ENCODE measurements at places on chromosomes 7 and 10. TPM values are rescaled to one million over a fixed set of nuclear protein-coding genes. Genes with fewer than 3 reads are reported as not detected.

PSD gene
- total RNA-seq: 1.6 TPM

TACC2 gene
- total RNA-seq: not detected

AZGP1 gene
- total RNA-seq: not detected

ZNF25 gene
- total RNA-seq: 5.3 TPM

TMEM213 gene
- total RNA-seq: not detected

SPAG6 gene
- 0.57 TPM for total RNA-seq

Measured in activated CD4-positive, alpha-beta T cell treated with anti-CD3 and anti-CD28 coated beads, Interleukin-2, amount 10 ng/mL, durations not matched to agents 7 days and 5 days (primary cell).